Fibroblast of skin of right quadriceps (primary cell): ENCODE measurements at places on chromosomes 11 and 22.

- no peak for DNase-seq
These were observed 27.7 kb downstream of the ALG9 start for GRCh38 chr11:111843661-111844060.

DNA sequence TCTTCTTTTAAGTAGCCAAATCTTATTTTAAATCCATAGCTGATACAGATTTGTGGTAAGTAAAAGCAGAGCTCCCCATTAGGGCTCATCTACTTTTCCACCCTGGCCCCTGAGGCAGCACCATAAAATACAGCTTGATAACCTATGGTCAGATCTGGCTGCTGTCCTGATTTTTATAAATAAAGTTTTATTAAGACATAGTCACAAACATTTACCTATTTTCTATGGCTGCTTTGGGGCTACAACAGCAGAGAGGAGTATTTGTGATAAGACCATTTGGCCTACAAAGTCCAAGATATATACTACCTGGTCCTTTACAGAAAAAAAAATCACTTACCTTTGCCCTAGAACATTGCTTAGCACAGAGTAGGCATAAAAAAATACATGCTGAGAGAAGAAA, 200.0 kb upstream of the SEZ6L start:
- DNase-seq: no peak

- peak; percentile 95 for DNase-seq
These were observed 4.6 kb downstream of the TSPAN32 start for GRCh38 chr11:2306452-2306823.

GRCh38 chr11:112211536-112211935, 14.7 kb upstream of the PTS start:
- no peak for DNase-seq

DNA sequence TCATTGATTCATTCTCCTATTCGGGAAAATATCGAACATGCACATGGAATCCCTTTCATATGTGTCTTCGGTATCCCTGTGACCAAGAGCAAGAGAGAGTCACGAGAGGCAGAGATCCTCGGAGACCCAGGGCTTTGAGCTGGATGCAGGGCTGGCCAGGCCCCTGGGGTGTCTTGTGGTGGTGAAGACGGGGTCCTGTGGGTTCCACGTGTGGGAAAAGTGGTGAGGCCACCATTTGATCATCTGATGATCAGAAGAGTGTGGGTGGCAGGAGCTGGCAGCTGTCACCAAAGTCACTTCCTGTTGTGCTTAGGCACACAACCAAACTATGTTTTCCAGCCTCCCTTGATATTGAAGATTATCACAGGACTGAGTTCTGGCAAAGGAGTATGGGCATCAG, 94.0 kb downstream of the BRD1 start:
- DNase-seq: no peak

DNA sequence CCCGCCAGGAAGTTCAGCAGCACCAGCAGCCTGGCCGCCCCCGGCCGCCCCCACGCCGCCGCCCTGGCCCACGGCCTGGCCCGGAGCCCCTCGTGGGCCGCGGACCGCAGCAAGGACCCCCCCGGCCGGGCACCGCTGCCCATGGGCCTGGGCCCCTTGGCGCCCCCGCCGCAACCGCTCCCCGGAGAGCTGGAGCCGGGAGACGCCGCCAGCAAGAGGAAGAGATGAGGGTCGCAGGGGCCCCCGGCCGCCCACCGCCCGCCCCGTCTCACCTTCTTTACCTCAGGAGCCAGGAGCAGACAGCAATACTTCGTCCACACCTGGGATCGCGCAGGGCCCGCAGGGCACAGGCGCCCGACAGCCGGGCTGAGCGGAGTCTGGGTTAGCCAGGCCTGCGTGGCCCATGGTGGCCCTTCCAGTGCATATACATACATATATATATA, 115.6 kb downstream of the CACNA1I start:
- no peak for DNase-seq

- no peak for DNase-seq
These were observed 39.0 kb upstream of the AMOTL1 start for GRCh38 chr11:94728966-94729751.

GRCh38 chr11:12864316-12865156, 144.6 kb upstream of the RASSF10 start:
- peak; percentile 88 for DNase-seq

- peak; percentile 10 for DNase-seq
These were observed 60.1 kb downstream of the ZNRF3 start for GRCh38 chr22:28943501-28943879.

DNA sequence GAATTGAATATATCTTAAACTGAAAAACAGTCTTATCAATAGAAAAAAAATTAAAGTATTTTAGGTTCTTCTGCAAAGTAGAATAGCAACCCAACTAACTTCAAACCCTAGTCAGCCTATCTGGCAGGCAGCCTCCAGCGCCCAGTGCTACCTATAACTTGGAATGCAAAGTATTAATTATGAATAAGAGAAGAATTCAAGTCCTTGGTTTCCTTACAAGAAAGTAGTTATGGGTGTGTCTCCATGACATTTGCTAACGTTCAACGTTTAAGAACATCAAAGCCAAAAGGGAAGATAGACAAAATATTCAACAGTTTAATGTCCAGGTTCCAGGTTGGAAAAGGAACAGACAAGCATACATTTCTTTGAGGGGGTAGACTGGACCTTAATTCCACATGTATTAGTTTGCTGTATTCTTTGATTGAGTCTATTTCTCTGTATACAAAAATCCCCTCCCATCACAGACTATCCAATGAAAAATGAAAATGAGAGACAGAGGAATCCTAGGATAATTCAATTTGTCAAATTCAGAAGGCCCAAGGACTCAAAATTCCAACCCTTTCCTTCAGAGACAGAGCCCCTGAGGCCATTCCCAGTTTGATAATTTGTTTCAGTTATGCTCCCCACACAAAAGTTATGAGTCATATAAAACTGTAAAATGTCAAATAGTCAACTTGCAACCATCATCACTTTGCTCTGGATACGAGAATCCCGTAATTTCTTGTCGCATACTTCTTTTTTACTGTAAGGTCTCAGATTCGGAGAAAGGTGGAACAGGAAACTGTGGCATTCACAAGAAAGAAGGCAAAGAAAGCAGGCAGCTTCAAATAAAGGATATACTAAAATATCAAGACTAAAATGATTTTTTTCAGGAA, 83.7 kb upstream of the CHRM4 start:
- no peak for DNase-seq

DNA sequence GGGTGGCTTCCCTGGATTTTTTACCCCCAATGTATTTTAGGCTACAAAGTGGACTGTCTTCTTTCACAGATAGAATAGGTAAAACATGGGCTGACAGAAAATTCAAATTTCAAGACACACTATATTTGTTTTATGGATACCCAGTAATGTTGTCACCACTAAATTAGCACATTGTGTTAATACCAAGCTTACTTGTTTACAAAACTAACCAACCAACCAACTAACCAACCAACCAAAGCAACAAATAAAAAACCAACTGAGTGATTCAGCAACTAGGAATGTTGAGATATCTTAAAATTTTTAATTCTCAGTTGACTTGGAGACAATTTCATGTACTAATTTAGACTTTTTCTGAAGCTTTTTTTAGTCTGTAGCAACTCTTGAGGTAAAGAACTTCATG, 69.3 kb upstream of the CTSC start:
- DNase-seq: no peak

- DNase-seq: no peak
These were observed 358.0 kb downstream of the DLG2 start for GRCh38 chr11:85269109-85269508.

DNA sequence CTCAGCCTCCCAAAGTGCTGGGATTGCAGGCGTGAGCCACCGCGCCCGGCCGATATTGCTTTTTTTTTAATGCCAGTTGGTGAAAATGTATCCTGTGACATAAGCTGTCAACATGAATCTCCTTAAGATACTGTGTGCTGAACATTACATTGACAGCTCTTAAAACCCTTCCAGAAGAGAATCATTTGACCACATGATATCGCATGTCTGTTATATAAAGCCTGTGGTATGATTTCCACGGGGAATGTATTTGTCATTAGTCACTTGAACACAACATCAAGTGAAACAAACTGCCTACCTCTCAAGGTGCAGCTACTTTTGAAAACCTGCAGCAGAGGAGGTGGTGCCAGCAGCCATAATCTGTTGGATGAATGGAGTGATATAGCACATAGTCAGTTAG, 67.0 kb downstream of the BCL2L13 start:
- no peak for DNase-seq

DNA sequence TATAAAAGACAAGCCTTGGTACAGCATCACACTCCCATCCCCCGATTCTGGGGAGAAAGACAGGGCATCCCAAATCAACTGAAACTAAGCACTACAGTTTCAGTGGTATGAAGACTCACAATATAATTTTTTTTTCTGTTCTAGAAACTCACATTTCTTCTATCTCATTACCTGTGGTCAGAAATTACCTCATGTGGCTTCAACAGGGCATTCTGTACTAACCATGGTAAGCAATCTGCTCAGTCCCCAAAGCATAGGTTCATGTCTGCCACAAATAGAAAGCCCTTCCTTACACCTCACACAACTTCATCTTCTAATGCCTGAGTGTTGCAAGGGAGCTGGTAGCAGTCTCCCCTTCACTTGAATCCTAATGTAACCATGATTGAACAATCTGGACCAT, 147.4 kb upstream of the POU2AF2 start:
- DNase-seq: no peak

- DNase-seq: no peak
These were observed 11.4 kb upstream of the MUC5AC start for GRCh38 chr11:1146365-1146764.

DNA sequence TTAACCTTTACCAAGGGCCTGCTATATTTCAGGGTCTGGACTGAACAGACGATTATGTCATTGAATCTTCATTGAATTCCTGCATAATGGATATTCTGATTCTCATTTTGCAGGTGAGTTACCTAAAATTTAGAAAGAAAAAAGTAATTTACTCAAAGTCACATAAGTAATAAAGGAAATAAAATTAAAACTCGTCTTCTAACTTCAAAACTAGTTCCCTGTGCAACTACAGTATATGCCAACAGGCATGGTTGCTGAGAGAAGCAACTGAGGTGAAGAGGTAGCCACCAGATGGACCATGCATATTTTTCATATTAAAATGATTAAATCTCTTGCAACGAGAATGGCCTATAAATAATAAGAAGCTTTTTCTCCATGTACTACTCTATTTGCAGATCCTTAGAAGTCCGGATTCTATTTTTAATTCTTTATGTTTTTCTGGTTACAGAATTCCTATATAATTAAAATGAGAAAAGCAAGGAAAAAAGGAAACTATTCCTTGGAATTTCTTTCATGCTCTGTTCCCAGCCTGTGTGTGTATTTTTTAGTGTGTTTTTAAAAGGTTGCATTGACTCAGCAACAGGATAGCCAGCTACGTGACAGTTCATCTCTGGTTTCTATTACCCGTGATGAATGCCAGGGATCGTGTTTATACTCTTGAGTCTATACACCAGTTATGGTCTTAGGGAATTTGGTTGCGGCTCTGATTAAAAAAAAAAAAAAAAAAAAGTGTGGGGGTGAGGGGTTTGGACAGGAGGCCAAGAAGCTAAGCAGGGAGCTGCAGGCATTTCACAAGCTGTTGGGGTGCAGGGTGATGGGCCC, 186.8 kb downstream of the ETS1 start:
- peak; percentile 93 for DNase-seq

DNA sequence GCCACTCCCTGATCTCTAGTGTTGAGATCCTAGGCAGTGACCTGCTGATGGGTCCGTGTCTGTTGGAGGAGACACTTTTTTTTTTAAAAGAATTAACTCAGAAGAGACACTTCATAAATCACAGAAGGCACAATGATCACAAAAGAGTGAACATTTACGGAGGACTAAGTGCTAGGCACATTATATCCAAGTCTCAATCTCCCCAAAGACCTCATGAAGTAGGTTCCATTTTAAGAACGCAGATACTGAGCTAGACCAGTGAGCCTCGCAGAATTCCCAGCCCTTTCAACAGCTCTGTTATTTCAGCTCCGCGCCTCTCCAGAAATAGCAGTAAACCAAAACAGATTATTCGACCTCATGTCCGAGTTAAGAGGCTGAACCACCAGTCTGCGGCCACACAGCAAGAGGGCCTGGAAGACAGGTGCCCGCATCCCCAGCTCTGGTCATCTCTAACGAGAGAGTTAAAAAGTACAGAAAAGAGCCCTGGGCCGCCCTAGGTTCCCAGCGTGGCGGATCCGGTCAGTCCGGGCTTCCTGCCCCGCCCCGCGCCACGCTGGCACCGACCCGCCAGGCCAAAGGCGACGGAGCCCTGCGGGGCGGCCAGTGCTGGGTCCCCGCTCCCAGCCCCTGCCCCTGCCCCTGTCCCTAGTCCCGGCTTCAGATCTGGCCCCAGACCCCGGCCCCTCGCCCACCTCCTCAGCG, 612 bp downstream of the XBP1 start:
- DNase-seq: peak; percentile 48

- DNase-seq: no peak
These were observed 814.5 kb downstream of the TBC1D22A start for GRCh38 chr22:47576908-47577307.

- no peak for DNase-seq
These were observed 36.4 kb upstream of the ZNRF3 start for GRCh38 chr22:28846994-28847393.

DNA sequence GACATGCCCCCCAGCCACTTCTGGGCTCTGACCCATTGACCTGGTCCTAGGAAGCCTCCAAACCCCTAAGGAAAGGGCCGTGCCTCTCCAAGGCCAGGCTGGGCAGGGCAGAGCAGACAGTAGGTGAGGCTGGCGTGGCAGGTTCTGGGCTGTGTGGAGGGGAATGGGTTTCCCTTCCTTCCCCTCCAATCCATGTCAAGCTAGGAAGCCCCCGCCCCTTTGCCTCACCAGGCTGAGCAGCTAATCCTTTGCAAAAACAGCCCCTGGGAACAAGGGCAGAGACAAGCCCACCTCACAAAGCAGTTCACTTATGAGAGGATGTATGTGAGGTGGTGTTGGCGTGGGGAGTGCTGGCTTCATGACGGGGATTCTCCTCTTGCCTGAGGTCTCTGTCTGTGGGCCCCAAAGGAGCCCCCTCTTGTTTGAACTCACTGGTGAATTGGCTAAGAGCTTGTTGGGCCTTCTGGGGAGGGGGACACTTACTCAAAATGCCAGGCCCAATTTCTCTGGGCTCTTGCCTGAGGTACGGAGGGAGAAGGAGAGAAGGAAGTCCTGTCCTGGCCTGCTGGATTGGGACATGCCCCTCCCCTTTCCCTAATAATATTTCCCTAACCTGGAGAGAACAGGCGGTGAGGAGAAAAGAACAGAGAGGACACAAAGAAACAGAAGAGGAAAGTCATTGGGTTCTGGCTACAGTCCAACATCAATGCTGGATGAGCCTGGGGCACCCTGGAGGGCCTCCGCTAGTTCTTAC, 1.6 kb upstream of the TRIM29 start:
- no peak for DNase-seq

- DNase-seq: peak; percentile 44
These were observed at the start of gene TUB for GRCh38 chr11:8080674-8081590. Gene TUB (plus strand): TSS chr11:8081211. CDS start chr11:8081511, 300 bp downstream.

DNA sequence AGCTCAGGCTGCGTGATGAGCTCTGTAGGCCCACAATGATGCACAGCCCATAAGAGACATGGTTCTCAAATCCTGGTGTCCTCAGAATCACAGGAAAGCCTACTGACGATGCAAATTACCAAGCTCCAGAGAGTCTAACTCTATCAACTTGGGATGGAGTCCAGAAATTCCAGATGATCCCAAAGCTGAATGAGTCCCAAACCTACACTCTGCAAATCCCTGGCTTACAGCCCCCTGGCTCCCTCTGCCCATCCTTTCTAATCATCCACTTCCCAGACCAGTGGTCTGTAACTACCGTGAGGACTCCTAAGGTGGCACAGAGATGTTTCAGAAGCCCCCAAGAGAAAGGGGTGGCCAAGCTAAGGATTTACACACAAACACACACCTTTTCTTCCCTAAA, 13.5 kb downstream of the ARFGAP2 start:
- no peak for DNase-seq

GRCh38 chr11:22787551-22788162, 41.9 kb downstream of the SVIP start:
- DNase-seq: peak; percentile 38

GRCh38 chr11:27701355-27702105, 1.3 kb upstream of the BDNF start:
- DNase-seq: peak; percentile 85
